ENCODE measurements at places on chromosomes 7 and 10. TPM values are rescaled to one million over a fixed set of nuclear protein-coding genes. Genes with fewer than 3 reads are reported as not detected.

The LAMB1 gene
- total RNA-seq = 315 TPM

- peak; percentile 98 for DNase-seq
These were observed 126.2 kb downstream of the PRPF18 start for GRCh38 chr10:13712837-13713581.

GRCh38 chr7:108875139-108875538 is 305.5 kb downstream of the DNAJB9 start:
- DNase-seq = no peak

DNA sequence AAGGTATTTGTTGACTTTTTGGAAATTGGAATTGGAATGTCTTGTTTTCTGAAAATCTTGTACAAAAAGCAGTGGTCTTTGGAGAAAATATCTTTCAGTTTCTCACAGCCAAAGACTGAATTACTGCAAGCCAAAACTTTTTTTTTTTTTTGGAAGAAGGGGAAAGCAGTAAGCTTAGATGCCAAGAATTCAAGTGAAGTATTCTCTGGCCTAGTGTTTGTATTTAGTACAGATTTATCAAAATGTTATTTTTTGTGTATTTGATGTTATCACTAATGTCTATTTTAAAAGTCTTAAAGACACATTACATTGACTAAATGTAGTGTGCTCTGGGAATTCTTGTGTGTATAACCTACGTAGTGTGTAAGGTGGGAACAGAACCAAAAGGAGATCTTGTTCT is 6.2 kb downstream of the TET1 start:
- no peak for DNase-seq

DNA sequence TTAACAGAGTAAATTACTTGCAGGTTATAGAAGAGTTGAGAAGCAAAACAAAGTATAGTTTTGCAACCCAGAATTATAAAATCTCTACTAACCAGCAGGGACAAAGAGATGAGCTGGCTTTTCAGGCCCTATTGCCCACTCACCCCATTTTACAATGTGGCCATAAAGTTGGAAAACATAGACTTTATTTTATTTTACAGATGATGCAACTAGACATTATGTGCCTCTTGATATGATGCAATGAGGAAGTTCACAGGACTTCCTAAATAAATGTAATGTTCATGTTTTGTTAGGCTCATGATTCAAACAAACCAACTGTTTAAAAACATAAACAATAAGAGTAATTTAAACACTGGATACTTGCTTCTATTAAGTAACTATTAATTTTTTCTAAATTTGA is 141.1 kb upstream of the WNT16 start:
- no peak for DNase-seq

The SPDYE9 gene
- not detected for total RNA-seq

The A1CF gene
- total RNA-seq = not detected

DNA sequence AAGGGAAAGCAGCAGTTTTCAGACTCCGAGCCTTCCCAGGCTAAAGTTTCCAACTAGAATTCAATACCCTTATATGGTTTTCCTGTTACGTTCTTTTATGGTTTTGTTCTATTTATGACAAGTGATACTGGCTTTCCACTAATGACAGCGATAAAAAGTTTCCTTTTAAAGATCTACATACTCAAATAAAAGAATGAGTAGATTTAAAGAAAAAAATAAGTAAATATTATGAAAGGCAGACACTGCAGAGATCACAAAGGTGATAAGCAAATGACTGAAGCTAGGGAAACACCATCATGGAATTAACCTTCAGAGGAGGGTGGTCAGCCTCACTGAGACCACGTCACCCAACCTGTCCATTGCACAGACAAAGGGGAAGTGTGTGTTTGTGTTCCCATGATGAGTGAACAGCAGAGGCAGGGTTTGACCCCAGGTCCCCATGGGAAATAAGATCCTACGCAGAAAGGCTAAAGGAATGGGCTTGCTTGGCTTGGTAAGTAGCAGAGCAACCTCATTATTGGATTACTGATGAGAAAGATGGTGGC is 4.0 kb downstream of the VSIR start:
- DNase-seq = peak; percentile 84

The MET gene
- total RNA-seq = 49.3 TPM

DNA sequence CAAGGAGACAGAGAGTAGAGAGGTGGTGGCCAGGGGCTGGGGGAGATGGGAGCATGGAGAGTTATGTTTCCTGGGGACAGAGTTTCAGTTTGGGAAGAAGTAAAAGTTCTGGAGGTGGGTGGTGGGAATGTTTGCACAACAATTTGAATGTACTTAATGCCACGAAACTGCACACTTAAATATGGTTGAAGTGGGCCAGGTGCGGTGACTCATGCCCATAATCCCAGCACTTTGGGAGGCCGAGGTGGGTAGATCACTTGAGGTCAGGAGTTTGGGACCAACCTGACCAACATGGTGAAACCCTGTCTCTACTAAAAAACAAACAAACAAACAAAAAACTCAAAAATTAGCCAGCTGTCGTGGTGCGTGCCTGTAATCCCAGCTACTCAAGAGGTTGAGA is 137.2 kb downstream of the PFKFB3 start:
- DNase-seq = no peak

The SPDYE6 gene
- total RNA-seq = not detected

The CLDN4 gene
- not detected for total RNA-seq

DNA sequence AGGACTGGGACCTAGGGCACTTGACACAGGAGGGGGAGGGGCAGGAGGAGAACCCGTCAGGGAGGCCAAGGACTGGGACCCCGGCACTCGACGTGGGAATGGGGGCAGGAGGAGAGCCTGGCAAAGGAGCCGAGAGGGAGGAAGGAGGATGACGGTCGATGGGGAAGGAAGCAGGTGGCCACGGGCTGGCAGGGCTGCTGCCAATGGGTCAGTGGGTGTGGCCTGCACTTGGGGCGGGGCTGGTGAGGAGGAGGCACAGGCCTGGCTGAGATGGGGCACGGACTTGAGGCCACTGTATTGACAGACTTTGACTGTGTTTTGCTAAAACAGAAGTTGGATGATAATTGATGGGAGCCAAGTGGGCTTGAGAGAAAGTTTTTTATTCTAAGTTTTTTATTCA is 68.9 kb downstream of the RBM33 start:
- no peak for DNase-seq

- no peak for DNase-seq
These were observed 63.0 kb downstream of the INSIG1 start for GRCh38 chr7:155360495-155361345.
